H7 (cell line): ENCODE measurements at places on chromosomes 7 and 10.

GRCh38 chr7:51062222-51062987 is 254.2 kb downstream of the COBL start:
- DNase-seq, result no peak

DNA sequence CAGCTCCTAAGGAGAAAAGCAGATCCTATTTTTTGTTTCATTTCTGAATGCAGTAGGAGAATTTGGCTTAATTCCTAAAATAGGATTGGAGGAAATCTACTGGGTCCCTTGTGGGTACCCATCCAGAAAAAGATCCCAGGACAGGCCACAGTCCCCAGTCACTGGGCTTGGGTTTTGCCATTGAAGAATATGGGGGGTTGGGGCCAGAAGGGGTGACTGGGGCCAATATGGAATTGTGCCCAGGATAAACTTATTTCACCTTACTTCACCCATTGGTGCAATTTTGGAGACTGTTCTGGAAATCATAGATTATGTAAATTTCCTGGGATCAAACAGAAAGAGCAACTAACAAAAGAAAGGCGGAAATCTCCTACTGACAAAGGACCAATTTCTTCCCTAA is 5.0 kb downstream of the HOXA5 start:
- no peak for DNase-seq

DNA sequence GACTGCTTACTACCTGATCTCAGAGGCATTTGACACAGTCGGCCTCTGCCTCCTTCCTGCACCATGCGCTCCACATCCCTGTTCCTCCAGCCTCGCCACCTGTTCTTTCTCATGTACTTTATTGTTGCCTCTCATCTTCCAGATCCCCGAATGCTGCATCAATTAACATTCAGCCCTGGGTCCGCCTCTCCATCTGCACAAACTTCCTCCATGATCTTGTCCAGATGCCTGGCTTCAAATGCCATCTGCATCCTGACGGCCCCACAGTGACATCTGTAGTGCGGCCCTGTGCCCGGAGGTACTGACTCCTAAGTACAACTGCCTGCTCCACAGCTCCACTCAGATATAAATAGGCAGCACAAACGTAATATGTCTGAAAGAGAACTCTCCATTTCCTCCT is 51.2 kb upstream of the STK17A start:
- DNase-seq, result no peak

DNA sequence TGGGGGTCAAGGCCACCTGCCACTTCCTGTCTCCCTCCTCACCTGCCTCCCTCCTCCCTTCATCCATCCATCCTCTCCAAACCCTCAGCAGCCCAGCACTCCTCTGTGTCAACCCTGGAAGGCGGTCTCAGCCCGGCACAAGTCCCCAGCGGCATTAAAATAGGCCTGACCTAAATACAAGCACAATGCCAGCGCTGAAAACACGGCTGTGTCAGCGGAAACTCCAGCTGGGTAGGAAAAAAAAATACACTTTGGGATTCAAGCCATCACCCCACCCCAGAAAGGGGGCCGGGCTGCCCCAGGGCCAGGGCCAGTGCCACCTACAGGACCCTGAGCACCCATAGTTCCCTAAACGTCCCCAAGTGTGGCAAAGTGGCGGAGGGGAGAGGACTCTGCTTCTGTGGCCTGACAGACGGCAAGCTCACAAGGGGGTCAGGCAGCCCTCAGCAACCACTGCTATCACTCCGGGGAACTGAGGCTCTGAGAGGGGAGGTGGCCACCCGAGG is 22.7 kb upstream of the GTF2IRD1 start:
- peak; percentile 67 for DNase-seq

DNA sequence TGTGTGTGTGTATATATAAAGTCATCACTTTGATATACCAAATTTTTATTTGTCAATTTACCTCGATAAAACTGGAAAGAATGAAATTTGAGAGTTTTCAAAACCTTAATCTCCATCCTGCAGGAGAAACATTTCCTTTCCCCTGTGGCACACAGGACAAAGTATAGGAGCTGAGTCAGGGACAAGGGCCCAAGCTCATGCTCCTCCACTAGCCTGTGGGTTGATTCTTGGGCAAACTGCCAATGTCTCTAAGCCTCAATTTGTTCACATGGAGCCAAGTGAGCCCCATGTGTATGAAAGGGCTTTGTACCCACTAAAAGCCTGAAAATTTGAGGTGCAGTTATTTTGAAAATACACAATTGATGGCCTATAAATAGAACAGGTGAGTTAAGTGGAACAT is 60.3 kb upstream of the IL6 start:
- no peak for DNase-seq

DNA sequence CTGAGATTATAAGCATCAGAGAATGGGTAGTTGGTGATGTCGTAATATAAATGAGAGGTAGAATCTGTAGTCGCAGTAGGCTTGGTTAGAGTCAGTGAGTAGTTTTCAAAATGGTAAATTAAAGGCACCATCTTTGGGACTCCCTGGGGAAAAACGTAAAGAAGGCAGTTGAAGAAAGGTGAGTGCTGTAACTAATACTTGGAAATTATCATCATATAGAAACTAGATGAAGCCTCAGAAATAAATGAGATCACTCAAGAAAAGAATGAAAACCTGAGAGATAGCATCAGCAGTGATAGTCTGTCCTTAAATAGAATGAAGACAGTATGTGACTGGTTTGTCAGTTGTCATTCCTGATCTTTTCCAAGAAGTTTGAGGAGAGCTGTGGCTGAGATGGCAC is 23.8 kb downstream of the PALS2 start:
- DNase-seq, result no peak

- DNase-seq, result no peak
These were observed 18.8 kb upstream of the MET start for GRCh38 chr7:116653204-116653603.

GRCh38 chr7:139562961-139563565 is 39.6 kb downstream of the CLEC2L start:
- DNase-seq, result peak; percentile 61

GRCh38 chr7:129643550-129644170 is 32.1 kb downstream of the NRF1 start:
- no peak for DNase-seq

- no peak for DNase-seq
These were observed 6.1 kb downstream of the SVOPL start for GRCh38 chr7:138695106-138695505.

GRCh38 chr7:51789489-51789888 is 472.9 kb upstream of the COBL start:
- peak; percentile 17 for DNase-seq

GRCh38 chr7:158266817-158267741 is 320.5 kb downstream of the PTPRN2 start:
- no peak for DNase-seq

GRCh38 chr10:97633921-97634320 is 621 bp upstream of the MORN4 start:
- DNase-seq, result no peak

GRCh38 chr7:43337191-43337590 is 224.7 kb downstream of the HECW1 start:
- DNase-seq, result no peak

- DNase-seq, result peak; percentile 43
These were observed 12.3 kb downstream of the DDIT4 start for GRCh38 chr10:72285972-72286521.

DNA sequence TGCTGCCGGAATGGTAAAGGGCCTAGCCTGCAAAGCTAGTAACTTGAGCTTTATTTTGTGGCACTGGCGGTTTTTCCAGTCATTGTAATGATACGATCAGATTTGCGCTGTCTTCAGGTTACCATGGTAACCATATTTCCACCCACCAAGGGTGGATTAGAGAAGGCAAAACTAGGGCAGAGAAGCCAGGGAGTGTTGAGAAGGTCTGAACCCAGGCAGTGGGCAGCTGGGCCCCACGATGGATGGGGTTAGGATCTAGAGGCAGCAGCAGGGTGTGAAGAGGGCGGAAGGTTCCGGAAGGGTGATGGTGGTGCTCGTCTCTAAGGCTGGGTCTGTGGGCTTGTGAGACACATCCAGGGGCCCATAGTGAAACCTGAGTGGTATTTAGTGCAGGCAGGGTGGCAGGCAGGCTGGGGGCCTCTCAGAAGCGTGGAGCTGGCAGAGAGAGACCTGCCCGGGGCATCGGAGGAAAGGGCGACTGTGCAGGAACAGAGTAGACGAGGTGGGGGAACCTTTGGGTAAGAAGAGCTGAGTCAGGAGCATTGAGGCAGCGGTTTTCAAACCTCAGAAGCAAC is 87.9 kb upstream of the GTF2I start:
- peak; percentile 26 for DNase-seq

GRCh38 chr10:34590793-34591192 is 224.3 kb downstream of the PARD3 start:
- DNase-seq, result no peak

DNA sequence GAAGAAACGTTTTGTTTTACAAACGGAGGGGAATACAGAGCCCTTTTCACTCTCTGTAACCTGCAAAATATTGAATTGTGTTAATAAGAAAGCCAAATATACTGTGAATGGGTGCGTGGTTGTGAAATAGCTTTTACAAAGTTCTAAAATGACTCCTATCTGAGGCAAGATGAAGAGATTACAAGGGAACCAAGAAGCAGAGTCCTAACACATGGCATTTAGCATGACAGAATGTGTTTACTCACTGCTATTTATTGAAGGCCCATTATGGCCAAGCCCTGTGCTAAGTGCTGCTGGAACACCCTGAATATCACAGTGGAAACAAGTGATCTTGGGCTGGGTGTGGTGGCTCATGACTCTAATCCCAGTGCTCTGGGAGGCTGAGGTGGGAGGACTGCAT is 12.9 kb downstream of the JCAD start:
- no peak for DNase-seq

DNA sequence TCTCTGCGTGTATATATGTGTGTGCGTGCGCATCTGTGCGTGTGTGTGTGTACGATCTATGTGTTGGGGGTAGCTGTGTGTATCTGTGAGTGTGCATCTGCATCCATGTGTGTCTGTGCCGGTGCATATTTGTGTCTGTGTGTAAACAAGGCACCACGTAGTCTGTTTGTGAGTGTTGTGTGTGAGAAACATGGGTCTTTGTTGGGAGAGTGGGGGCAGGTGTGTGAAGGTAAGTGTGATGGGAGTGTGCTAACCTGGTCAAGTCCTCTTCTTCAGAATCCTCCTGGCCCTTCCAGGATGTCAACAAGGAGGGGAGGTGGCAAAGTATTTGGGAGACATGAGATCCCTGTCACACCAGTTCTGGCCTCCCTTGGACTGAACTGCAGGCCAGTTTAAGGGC is 87.2 kb downstream of the HIF1AN start:
- peak; percentile 8 for DNase-seq

GRCh38 chr7:15862016-15862780 is 175.7 kb upstream of the MEOX2 start:
- DNase-seq, result no peak

DNA sequence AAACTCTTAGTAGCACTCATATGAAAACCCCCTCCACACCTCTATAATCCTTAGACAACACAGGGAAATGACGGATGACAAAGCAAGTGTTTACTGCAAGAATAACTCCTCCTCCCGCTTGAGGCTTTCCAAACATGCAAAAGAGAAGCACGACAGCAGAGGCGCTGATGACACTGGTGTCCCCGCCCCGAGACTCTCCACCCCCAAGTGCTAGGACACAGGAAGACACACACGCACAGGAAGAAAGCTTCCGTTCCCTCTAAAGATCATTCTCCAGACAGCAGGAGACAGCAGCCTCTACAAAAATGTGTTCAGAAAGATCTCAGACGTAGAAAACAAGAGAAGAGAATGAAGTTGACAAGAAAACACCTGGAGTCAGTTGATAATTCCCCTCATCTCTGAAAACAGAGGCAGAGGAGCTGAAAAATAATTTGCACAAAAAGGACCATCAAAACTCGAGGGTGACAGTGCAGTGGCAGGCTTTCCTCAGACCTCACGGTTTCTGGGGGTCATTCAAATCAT is 90.2 kb downstream of the DLG5 start:
- DNase-seq, result no peak

DNA sequence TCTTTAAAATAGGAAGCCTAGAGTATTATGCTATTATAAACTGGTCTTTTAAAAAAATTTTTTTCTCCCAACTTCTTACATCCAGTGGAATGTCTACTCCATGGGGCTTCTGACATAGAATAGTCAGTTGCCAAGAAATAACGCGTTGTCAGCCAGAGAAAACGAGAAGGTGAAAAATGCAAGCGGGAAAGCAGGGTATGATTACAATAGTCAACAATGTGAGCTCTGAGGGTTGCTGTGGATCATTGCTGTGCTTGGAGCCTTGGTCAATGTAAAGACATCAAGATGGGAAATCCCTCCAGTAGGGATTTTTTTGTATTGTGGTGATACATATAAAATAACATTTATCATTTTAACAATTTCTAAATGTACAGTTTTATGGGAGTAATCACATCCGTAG is 27.6 kb upstream of the PLPP4 start:
- DNase-seq, result no peak

DNA sequence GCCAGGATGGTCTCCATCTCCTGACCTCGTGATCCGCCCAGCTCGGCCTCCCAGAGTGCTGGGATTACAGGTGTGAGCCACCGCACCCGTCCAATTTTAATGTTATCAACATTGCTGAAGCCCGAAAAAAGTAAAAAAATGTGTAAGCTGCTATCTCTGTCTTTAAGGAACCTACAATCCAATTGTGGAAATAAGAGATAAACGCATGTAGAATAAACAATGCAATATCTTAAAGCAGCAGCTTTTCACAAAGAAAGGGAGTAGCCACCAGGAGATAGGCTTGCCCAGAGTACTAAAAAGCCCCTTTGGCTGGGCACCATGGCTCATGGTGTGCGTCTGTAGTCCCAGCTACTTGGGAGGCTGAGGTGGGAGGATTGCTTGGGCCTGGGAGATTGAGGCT is 282.9 kb upstream of the LYZL1 start:
- DNase-seq, result no peak
